GM12865 (cell line): ENCODE measurements at places on chromosomes 7 and 10.

DNA sequence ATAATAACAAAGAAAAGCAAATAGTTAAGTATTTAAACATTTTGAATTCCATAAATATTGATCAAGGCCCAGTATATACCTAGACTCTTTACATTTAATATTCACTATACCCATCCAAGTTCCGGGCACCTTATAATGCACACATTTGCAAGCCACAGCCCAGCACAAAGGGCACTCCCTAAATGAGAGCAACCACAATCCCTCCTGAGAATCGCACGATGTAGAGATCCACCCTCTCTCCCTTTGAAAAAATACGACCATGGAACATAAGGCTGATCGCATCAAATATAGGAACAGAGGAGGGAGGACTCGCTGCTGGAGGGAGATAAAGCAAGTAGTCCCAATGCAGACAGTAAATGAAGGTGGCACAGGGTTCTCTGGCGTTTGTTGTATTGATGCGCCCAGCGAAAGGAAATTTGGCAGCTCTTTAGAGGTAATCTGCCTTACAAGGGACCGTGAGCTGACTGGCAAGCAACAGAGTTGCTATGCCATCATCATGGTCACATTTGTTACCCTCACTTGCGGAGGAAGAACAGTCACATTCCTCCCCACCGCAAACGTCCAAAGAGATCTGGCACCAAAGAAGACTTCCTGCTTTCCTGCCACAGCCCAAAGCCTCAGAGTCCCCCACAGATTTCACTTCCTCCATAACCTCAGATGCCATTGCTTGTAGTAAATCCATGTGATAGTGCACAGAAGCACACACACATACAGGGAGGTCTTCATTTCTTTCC, 16.1 kb upstream of the TAS2R40 start:
- DNase-seq = peak; percentile 61

- peak; percentile 42 for DNase-seq
These were observed 5.7 kb downstream of the ADARB2 start for GRCh38 chr10:1731592-1731991.

DNA sequence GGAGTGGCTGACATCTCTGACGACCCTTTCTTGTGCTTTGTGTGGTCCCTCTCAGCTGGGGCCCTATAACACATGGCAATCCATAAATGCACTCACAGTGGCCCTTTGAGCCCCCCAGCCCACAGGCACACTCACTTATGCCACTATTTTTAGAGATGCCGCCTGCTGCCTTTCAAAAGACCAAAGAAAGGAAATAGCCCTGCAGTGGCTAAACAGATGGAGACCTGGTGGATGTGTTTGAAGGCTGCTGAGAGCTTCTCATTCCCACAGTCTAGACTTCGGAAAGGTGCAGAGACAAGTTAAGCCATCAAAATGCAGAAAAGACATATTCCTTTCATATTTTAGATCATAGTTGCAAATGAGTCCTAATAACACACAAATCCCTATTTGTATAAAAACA, 42.0 kb upstream of the PDZD8 start:
- no peak for DNase-seq

DNA sequence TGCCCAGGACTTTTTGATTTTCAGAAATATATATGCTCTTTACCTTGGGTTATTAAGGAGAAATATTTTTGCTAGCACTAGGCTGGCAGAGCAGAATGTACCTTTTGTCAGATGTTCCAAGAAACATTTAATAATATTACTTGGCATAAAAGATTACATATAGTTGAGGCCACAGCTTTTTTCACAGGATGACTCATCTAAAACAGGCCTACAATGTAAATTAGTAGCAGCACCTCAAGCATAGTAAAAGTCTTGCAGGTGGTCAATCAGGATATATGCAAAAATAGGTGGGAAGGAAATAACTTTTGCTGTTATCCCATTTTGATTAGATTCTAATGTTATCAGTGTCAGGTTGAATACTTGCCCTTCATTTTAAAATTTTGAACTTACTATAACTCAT, 14.9 kb upstream of the ITGB1 start:
- DNase-seq = peak; percentile 23

- DNase-seq = no peak
These were observed 394.3 kb downstream of the PARD3 start for GRCh38 chr10:34420795-34421194.

DNA sequence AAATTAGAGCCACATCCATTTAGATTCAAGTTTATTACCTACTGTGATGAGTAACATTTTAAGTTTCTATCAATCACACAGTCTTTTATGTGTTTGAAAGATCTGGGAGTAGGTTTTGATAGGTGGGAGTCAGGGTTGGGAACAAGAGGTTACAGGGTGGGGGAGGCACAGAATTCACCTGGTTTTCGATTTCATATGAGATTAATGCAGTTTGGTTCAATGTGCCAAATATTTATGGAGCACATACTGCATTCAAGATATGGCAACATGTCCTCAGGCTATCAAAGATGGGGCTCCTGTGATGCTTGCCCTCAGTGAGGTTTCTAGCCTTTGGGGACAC, 564.1 kb downstream of the SUGCT start:
- DNase-seq = no peak

- DNase-seq = peak; percentile 84
These were observed at the start of gene FUOM for GRCh38 chr10:133357285-133358161. Gene FUOM (minus strand): TSS chr10:133358019. CDS start chr10:133358007, 12 bp downstream.

GRCh38 chr10:810351-810846, 120.9 kb upstream of the DIP2C start:
- DNase-seq = no peak
